ENCODE measurements at places on chromosomes 16 and 17. TPM values are rescaled to one million over a fixed set of nuclear protein-coding genes. Genes with fewer than 3 reads are reported as not detected.

- DNase-seq = no peak
Observed at GRCh38 chr17:43816336-43817320, 16.3 kb downstream of the MPP3 start.

GRCh38 chr17:28160610-28161009, 118.1 kb downstream of the NLK start:
- DNase-seq = no peak

Gene LCMT1
- total RNA-seq = 32.7 TPM

Gene RNF112
- total RNA-seq = 3.9 TPM

- DNase-seq = no peak
Observed at GRCh38 chr17:14616528-14616927, 315.6 kb downstream of the HS3ST3B1 start.

Gene OR2C1
- total RNA-seq = 0.40 TPM

DNA sequence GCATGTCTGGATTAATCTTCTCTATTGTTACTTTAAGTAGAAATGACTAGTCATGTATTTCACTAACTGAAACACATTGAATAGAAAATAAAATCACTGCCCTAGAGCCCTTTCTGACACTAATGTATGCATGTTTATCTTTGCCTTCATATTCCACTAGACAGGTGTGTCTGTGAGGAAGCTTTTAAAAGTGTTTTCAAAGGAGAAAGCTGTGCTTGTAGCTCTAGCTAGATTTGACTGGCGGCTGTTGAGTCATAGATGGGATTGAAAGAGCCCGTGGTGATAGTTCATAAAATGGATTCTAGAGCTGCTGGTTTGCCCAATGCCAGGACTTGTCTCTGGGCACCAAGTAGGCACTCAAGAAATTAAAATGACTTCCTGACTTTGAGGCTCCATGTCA, 189.0 kb upstream of the PIRT start:
- no peak for DNase-seq

Gene DOK4
- 22.6 TPM for total RNA-seq

DNA sequence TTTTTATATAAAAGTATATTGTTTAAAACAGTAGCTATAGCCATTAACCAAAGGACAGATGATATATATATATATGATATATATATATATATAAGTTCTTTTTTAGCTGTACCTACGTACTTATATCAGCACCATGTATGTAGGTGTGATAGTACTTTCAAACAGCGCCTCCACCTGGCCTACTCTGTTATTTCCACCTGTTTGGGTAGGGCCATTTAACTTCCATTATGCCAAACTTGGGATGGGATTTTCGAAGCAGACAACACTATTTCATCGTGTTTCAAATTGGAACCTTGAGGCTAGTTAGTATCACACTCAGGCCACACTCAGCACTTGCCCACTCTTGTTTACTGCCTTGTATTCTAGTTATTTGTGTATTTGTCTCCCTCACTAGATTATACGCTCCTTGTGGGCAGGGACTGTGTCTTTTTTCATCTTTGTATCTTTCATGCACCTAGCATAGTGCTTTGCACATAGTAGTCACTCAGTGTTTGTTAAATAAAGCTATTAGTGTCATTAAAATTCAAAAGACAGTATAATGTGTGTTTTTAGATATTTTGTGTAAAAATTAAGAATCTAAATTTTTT, 11.8 kb upstream of the CLTC start:
- DNase-seq = no peak

DNA sequence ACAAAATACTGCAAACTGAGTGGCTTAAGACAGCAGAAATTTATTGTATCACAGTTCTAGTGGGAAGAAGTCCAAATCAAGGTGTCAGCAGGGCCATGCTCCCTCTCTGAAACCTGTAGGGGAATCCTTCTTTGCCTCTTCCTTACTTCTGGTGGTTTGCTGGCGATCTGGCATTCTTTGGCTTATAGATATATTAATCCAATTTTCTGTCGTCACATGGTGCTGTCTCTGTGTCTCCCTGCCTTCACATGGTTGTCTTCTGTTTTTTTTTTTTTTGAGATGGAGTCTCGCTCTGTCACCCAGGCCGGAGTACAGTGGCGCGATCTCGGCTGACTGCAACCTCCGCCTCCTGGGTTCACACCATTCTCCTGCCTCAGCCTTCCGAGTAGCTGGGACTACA, 6.8 kb upstream of the AKAP1 start:
- no peak for DNase-seq

Gene ADAD2
- not detected for total RNA-seq

GRCh38 chr17:61345061-61345460, 54.6 kb upstream of the TBX2 start:
- no peak for DNase-seq

- no peak for DNase-seq
Observed at GRCh38 chr17:40466298-40466971, 23.2 kb downstream of the IGFBP4 start.

DNA sequence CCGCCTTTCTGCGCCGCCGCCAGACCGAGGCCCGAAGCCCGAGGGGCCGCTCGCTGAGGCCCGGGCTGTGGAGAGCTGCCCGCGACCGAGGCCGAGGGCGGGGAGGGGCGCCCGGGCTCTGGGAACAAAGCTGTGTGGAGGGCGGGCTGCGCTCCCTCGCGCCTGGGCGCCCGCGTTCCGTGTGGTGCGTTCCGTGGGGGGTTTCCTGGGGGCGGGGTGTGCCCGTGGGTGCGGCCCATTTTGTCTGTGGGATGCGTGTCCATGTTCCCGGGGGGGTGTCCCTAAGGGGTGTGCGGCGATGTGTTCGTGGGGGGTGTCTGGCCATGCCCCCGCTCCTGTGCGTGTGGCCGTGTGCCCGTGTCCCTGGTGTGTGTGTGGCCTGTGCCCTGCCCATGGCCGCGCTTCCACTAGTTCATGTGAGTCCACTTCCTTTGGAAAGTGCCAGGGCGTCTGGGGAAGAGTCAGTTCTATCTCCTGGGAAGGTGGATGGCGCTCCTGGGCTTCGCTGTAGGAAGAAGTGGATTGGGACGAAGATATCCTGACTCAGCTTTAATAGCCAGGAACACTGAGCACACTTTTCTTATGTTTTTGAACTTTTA, 520 bp downstream of the JPT2 start:
- no peak for DNase-seq

Gene TPSD1
- 0.27 TPM for total RNA-seq

GRCh38 chr16:80250381-80250780, 290.4 kb upstream of the DYNLRB2 start:
- DNase-seq = no peak

DNA sequence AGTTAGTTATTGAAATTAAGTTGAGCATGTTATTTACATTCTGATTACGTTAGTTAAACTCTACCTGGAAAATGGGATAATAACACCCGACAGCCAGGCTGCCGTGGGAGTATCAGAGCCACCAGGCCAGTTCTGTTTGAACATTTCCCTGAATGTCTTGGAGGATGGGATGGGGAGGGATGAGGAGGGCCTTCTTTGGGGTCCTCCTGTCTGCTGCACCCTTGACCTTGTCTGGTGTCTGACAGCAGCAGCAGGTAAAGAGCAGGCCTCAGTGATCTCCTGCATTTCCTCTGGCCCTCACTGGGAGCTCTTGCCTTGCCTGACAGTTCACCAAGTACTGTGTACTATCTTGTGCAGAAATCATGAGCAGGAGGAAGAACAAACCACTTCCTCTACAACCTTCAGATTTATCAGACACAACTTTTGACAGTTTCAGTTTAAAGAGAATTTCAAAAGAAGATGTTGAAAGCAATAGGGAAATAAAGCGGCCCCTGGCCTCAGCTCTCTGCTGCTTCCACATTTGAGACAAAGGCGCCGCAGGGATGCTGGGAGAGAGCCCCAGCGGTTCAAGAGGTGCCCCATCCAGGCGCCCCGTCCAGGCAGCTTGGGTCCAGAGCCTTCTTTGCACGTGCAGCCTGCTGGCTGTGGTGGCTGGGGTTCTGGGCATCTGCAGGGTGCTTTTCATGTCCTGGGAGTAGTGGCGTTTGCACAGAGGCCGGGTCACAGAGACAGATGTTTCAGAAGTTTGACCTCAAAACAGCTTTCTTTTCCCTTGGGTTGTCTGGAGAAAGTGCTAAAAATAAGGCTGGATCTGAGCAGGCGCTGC, 25.3 kb downstream of the CMIP start:
- no peak for DNase-seq

DNA sequence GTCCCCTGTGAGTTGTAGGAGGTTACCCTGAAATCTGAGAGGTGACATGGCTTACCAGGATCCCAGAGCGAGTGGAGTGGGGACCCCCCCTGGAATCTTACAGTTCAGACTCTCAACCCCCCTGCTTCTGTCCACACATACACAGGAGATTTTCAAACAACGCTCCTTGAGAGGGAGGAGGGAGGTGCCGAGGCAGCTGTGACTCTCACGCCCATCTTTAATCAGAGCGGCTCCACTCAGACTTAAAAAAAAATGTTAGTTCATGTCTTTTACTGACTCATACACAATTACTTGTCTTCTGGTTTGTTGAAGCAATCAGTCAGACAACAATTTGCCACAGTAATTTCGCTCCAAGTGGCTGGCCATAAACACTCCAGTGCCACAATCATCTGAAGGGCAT, 15.4 kb upstream of the TMEM220 start:
- no peak for DNase-seq

Gene DBNDD1
- total RNA-seq = 1.8 TPM

DNA sequence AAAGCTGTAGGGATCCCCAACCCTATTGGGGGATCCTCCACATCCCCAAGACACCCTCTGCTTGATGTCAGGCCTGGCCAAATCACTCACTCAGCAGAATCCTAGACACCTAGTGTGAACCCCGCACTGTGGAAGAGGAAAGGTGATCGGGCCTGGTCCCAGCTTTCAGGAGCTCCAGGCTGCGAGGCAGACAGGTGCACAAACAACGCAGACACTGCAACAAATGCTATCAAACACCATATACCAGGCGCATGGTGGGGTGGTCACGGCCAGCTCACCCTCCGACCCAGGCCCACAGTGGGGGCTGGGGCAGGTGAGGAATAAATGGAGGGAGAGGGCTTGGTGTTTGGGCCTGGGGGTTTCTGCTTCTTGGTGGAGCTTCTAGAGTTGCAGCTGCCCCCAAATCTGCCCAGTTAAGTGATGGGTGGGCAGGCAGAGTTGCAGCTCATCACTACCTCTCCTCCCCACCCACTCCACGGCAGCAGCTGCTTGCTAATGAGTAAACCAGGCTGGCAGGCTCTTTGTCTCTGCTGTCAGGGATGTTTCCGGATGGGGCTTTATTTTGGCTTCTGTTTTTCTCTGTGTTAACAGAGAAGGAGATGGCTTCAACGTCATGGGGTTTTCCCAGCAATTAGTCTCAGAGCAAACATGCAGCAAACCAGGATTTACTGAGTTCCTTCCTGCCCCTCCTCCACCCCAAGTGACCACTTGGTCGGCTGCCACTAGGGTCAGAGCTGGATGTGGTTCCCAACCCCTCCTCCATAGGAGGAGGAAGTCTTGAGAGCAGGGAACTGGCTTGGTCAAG, 46.6 kb downstream of the PECAM1 start:
- peak; percentile 80 for DNase-seq

DNA sequence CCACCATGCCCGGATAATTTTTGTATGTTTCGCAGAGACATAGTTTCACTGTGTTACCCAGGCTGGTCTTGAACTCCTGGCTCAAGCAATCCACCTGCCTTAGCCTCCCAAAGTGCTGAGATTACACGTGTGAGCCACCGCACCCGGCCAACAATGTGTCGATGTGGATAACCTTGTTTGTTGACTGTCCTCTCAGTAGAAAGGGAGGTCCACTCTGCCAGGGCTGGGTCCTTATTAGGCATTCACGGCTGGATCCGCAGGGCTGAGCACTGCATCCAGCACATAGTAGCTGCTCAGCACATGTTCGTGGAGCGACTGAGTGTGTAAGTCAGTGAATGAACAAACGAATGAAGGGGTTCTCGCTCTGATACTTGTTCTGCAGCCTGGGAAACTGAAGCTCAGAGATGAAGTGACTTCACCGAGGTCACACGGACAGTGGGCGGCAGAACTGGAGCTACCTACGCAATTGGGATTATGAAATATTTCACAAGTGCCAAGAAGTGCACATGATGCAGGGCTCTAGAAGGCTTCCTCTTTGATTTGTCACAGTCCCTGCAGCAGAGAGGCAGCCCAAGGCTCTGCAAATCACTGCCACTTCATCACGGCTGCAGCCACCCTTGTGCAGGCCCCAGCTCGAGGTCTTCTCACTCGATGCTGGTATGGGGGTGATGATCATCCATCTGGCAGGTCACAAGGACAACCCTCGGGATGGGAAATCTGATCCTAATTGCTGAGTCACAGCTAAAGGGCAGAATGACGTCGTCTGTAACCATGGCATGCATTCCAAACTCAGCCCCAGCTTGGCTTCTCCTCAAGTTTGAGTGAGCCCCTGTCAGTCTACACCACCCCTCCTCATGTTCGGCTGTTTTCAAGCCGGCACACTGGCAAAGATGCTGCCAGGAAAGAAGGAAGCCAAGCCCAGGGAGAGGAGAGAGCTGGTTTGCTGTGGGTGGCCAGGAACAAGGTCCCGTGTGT, 28.0 kb upstream of the SNN start:
- peak; percentile 87 for DNase-seq

- no peak for DNase-seq
Observed at GRCh38 chr17:40022497-40022896, 7.3 kb downstream of the CSF3 start.

Gene PRSS21
- total RNA-seq = 0.40 TPM

- DNase-seq = no peak
Observed at GRCh38 chr16:89295071-89295900, 77.8 kb downstream of the ZNF778 start.

GRCh38 chr17:10790491-10791401, 13.2 kb downstream of the TMEM238L start:
- DNase-seq = no peak

Gene TBX6
- 1.7 TPM for total RNA-seq

- no peak for DNase-seq
Observed at GRCh38 chr17:55450232-55450825, 28.7 kb upstream of the MMD start.

Gene CA7
- not detected for total RNA-seq

Gene CLUH
- total RNA-seq = 39.2 TPM

- DNase-seq = no peak
Observed at GRCh38 chr17:71936977-71937376, 183.8 kb upstream of the SOX9 start.

Gene RSAD1
- 33.3 TPM for total RNA-seq

DNA sequence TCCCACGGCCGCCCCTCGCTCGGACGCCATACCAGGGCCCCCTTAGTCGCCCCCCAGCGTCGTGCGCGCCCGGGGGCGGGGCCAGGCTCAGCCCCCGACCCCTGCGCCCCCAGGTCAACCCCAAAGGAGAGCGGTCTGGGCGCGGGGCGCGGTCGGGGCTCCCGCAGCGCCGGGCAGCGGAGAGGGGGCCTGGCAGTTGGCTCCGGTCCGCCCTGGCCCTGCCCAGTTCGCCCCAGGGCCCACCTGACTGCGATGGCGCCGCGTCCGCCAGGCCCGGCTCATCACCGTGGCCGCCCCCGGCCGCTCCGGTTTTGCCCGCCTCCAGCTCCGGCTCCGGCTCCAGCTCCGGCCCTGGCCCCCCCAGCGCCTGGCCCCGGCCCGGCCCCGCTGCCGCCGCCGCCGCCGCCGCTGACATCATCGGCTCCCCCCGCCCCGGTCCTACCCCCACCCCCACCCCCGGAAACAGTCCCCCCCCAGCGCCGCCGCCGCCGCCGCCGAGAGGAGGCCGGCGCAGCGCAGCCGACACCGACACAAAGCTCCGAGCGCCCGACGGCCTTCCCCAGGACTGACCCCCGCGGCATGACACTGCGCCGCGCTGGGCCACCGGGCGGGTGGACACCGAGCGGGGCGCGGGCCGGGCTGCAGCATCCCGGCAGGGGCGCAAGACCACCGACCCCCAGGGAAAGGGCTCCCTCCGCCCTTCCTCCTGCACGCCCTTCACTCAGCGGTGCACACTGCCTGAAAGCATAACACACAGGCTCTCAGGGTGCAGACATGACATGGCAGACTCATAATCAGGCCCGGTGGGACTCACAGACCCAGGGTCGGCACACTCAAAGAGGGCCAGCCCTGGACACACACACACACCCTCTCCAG, at the start of gene ZBTB4:
Gene ZBTB4, minus strand, starts transcription at position 419 of the 876 bp plus-strand sequence. CDS start 12,830 bp downstream, outside the sequence.
- peak; percentile 82 for DNase-seq

- DNase-seq = no peak
Observed at GRCh38 chr16:23564575-23565363, 7.2 kb downstream of the UBFD1 start.
